ENCODE measurements at places on chromosomes 12 and 14.
A peak's percentile ranks its signal among the peaks of the same experiment; 100 is the strongest.

GRCh38 chr14:24186831-24187538 is 1.6 kb downstream of the IPO4 start:
- DNase-seq = no peak

DNA sequence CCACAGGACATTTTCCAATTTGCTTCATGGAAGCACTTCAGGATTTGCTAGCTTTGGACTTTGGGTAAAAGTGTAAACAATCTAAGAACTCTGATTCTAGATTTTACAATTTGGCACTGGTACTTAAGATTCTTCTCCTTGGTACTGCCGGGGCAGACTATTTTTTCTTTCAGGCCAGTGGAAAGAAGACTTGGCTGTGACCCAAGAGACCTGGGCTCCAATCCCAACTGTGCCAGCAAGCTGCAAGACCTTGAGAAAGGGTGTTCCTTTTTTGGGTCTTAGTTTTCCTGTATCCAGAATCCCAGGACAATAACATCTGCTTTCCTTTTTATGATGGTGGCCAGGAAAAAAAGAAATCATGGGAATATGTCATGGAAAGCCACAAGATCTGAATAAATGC is 148.1 kb upstream of the CRY1 start:
- DNase-seq = no peak

DNA sequence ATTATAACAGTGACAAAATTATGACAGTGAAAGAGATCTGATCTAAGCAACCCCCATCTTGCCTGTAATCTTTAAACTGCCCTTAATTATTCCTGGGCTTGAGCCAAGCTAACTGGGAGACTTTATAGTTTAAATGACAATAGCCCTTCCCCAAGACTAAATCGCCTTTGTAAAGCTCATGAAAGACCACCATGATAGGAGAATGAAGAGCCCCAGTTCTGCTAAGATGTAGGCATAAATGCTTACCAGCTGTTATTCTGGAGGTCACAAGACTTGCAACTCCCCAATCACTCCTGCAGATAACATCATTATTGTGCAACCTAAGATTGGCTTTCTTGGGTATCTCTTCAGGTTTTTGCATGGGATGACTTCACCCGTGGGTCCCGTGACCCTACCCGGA is 599.7 kb downstream of the KCNH5 start:
- no peak for DNase-seq

DNA sequence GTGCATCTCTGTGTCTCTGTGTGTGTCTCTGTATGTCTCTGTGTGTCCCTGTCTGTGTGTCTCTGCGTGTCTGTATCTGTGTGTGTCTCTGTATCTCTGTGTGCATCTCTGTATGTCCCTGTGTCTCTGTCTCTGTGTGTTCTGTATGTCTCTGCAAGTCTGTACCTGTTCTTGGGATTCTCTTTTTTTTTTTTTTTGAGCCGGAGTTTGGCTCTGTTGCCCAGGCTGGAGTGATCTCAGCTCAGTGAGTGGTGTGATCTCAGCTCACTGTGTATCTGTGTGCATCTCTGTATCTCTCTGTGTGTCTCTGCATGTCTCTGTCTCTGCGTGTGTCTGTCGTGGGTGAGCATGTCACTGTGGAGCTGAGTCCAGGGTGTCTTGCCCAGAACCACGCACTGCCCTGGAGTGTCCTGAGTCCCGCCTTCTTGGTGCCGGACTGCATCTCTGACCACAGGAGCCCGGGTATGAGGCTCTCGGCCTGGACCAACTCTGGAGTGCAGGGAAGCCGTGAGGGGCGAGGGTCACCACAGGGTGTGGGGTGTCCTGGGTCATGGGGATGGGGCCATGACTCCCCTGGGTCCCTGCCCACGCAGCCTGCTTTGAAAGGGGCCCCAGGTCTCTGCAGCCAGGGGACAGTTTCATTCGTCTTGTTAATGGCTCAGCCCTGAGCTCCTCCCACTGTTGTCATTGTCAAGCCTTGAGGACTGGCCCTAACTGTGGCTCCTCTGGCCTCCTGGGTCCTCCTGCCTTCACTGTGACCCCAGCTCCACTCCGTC is 11.8 kb downstream of the MYL2 start:
- no peak for DNase-seq

DNA sequence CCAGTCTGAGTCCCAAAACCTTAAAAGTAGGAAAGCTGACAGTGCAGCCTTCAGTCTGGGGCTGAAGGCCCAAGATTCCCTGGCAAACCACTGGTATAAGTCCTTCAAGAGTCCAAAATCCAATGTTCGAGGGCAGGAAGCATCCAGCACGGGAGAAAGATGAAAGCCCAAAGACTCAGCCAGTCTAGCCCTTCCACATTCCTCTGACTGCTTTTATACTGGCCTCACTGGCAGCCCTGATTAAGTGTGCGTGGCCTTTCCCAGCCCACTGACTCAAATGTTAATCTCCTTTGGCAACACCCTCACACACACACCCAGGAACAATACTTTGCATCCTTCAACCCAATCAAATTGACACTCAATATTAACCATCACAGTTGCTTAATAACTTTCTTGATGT is 372.1 kb upstream of the CCDC196 start:
- DNase-seq = no peak

- DNase-seq = no peak
These were observed 41.4 kb downstream of the KCNA1 start for GRCh38 chr12:4951083-4951482.

- DNase-seq = no peak
These were observed 2.6 kb downstream of the KIAA0586 start for GRCh38 chr14:58430156-58430555.

GRCh38 chr12:109863847-109864712 is 16.3 kb downstream of the GLTP start:
- no peak for DNase-seq

DNA sequence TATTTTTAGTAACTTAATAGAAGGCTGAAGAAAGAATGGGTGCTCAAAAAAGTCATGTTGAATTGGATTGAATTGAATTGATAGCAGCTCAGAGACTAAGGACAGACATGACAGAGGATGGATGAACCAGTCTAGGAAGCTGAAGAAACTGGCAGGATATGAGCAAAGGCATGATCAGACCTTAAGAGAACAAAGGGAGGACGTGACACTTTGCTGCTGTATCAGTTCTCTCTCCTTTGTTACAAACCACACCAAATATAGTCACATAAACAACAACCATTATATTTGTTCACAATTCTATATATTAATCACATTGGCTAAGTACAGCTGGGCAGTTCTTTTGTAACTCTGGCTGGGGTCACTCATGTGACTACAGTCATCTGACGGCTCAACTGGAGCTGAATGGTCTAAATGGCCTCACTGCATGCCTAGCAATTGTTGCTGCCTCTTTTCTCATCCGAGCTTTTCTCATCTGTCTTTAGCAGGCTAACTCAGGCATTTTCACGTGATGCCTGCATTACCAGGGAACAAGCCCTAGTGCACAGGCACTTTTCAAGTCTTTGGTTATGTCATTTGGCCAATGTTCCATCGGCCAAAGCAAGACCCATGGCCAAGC is 355.0 kb downstream of the ETNK1 start:
- no peak for DNase-seq

GRCh38 chr12:499837-500458 is 40.2 kb downstream of the B4GALNT3 start:
- no peak for DNase-seq

DNA sequence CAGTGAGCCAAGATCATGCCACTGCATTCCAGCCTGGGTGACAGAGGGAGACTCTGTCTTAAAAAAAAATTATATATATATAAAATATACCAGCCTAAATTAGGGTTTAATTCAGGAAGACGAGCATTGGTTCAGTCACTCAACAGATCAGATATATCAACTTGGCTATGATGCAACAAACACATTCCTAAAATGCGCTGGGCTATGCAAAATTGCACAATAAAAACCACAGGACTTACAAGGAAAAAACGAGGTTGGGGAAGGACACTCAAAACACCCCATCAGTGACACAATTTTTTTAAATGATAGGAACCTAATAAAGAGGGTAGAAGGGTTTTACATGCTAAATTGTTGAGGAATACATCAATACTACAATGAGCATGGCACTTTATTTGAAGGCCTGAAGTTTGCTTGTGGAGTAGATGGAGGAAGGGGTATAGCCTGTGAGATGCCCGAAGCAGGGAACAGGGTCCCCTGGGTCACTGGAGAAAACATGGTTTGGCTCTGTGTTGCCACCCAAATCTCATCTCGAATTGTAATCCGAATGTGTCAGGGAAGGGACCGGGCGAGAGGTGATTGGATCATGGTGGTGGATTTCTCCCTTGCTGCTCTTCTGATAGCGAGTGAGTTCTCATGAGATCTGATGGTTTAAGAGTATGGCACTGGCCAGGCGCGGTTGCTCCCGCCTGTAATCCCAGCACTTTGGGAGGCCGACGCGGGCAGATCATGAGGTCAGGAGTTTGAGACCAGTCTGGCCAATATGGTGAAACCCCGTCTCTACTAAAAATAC is 71.2 kb downstream of the TNFAIP2 start:
- DNase-seq = no peak

GRCh38 chr12:3218228-3219171 is 141.3 kb downstream of the TSPAN9 start:
- DNase-seq = peak; percentile 78

DNA sequence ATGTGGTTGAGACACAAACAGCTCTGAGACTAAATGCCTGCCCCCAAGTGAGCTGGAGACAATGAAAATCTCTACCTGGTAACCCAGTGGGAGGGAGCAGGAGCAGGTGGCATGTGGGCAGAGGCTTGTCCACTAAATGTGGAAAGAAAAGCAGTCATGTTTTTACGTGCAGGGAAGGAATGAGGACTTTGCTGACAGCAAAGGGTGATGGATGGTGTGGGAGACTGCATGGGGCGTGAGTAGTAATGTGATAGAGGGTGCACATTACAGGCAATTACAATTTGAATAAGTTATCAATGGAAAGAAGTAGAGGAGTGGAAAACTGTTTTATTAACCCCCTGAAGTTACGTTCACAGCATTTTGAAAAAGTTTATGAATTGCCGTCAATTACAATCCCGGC is 176.6 kb downstream of the NRXN3 start:
- DNase-seq = no peak

DNA sequence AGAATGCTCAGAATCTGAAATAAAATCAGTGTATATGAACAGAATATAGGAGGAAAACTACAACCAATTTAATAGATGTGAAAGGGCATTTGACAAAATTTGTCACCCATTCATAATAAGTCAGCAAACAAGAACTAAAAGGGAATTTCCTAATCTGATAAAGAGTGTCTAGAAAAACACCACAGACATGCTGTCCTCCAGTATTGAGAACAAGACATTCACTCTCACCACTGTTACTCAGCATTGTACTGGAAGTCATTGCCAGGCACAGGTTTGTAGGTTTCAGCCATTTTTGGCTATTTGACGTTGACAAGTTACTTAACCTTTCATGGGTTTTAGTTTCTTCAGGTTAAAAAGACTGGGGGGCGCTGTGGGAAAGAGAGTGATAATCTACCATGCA is 13.2 kb downstream of the EIF2S1 start:
- no peak for DNase-seq

DNA sequence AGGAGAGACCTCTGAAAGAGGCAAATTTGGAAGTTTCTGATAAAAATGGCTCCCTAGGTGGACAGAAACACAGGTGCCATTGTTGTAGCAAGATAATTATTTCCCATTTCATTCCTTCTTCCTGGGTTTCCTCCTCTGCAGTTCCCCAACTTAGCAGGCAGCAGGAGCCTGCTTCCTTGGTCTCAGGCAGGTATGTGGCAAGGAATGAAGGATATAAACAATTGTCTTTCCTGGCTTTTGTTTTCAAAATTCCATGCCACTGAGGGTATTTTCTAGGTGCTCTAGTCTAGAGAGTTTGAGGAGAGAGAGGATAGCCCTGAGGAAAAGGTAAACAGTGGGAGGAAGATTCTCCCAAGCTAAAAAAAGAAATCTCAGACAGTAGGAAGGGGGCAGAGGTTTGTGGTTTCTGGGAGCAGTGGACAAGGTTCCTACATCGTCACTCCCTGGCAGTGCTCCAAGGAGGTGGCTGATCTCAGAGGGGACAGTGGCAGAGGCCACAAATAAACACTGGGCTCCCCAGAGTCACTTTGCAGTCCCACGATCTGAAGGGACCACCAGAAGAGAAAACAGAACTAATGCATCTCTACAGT is 82.6 kb upstream of the IGF1 start:
- no peak for DNase-seq

- peak; percentile 11 for DNase-seq
These were observed 115.0 kb downstream of the TMEM132C start for GRCh38 chr12:128381946-128382345.

DNA sequence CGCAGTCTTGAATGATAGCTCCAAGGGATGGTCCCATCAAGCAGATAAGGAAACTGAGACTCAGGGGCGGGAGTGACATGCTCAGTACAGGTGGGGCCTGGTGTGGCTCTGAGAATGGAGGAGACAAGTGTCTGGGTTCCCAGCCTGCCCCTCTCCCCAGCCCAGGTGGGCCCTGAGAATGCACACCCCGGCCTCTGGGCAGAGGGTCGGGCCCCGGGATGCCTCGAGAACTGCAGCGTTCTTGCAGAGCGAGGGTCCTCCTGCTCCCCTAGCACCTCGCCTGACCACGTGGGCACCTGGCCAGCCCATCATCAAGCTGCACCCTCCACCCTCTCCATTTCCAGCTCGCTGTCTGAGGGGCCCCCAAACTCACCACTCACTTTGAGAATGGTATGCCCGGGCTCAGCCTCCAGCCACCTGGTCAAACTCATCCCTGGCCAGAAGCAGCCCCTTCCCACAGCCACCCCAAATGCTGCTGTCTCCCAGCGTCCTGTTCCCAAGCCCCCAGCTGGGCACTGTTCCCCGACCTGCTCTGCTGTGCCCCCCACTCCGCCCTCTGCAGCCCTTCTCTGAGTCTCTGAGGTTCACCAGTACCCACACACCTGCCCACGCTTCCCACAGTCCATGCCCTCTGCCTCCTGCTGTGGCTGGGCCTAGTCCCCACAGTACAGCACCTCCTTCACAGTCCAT is 44.3 kb downstream of the CYP46A1 start:
- no peak for DNase-seq

- no peak for DNase-seq
These were observed 377.7 kb downstream of the NUAK1 start for GRCh38 chr12:105761075-105761474.

DNA sequence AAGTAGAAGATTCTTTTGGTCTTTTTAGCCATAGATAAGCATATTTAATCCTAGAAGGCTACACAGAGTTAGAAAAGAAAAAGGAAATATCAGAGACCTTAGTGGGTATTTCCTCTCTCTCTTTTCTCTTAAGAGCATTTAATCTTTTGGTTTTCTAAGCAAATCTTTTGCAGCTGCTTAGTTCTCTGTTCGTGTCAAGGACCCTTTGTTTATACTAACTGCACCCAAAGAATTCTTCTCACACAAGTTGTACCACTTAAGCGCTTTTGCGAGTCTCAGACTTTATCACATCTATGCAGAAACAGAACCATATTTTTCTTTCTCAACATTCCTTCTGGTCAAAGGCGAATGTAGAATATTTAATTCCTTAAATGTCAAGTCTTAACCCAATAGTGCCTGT is 17.9 kb upstream of the NID2 start:
- no peak for DNase-seq

GRCh38 chr12:92585115-92585727 is 117.6 kb upstream of the PLEKHG7 start:
- DNase-seq = no peak
